ENCODE measurements at places on chromosomes 2 and 18.

DNA sequence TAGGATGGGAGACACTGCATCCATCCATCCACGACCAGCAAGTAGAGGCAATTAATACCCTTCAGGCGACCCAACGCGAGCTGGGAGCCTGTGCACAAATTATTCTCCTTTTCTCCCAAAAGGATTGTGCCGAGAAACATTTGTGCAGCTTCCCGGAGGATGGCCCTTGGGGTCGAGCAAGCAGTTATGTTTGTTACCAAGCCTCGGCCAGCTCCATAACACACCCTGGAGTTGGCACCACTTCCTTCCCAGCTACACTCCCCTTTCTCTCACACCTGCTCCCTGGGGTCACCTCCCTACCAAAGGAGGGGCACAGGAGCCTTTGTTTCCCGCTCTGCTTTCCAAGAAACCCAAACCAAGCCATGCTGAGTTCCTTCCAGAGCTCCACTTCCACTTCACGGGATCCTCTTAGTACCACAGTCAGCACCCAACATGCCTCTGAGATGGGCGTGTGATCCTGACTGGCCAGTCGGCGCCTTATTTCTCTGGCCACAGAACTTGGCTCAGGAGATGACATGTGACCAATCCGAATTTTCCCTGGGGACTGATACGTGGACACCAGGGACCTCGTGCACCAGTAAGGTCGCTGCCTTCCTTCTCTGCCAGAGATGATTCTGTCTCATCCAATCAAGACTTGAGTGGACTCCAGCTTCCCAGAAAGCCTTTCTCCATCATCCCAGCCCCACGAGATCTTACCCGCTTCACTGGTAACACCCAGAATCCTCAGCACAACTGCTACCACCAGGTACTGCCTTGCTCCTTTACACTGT is 28.5 kb downstream of the GPR55 start:
- DNase-seq, result no peak
- no peak overlapping the region for H3K27ac ChIP-seq
- peaks cover 32% of the 10 kb centered on the region for H3K4me1 ChIP-seq
- no peaks in the 10 kb centered on the region for H3K36me3 ChIP-seq
- no peak overlapping the region for H3K4me3 ChIP-seq
- H3K27me3 ChIP-seq, result no peaks in the 10 kb centered on the region

DNA sequence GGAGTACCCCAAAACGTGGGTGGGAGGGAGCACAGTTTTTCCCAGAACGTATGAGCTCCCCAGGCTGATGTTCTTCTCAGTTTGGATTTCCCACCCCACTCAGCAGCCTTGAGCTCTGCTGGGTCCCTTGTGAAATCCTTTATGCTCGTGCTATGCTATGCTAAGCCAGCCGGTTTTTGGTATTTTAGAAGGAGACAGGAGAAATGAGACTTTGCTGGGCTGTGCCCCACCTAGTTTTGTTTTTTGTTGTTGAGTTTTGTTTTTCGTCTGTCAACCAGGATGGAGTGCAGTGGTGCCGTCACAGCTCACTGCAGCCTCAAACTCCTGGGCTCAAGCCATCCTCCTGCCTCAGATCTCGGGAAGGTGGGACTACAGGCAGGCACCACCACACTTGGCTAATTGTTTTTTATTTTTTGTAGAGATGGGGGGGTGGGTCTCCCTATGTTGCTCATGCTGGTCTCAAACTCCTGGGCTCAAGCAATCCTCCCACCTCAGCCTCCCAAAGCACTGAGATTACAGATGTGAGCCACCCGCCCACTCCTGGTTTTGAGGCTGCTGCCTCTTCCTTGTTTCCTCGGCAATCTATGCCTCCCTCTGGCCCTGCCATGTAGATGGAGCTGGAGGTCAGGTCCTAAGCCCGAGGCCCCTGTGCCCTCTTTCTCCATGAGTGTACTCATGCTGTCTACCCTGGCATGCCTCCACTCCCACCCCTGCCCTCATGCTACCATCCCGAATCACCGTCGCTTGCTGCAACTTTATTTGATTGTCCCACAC is 17.5 kb upstream of the MGAT4A start:
- H3K27me3 ChIP-seq, result no peaks in the 10 kb centered on the region
- H3K4me1 ChIP-seq, result no peaks in the 10 kb centered on the region
- no peak overlapping the region for H3K4me3 ChIP-seq
- H3K36me3 ChIP-seq, result no peaks in the 10 kb centered on the region

DNA sequence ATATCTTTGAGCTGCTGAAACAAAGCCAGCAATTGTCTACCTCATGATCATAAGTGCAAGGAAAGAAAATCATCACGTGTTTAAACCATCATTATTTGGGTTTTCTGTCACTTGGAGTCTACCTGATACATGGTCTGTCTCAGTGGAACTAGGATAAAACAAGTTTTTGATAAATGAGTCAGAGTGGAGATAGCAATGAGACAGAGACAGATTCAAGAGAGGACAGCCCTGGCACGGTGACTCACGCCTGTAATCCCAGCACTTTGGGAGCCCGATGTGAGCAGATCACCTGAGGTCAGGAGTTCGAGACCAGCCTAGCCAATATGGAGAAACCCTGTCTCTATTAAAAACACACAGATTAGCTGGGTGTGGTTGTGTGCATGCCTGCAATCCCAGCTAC is 93.8 kb downstream of the PMAIP1 start:
- H3K4me3 ChIP-seq, result no peak overlapping the region
- no peaks in the 10 kb centered on the region for H3K4me1 ChIP-seq
- H3K27ac ChIP-seq, result no peak overlapping the region
- H3K27me3 ChIP-seq, result no peaks in the 10 kb centered on the region

DNA sequence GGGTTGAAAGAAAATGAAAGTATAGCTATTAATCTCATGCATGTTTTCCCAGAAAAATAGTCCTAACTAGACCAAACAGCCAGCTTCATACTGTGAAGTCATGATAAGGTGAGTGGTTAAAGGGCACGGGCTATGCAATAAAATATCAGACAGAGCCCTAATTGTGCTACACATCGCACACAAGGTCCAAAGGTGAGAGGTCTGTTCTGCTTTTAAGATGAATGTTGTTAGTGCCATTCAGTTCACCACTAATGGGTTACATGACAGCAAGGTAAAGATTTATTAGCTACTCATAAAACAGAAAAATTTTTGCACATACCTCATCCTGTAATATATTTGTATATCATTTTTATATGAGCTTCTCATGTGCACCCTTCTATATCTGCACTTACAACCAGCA is 105.0 kb upstream of the STK17B start:
- peak; percentile 65 for DNase-seq
- no peaks in the 10 kb centered on the region for H3K36me3 ChIP-seq
- H3K27ac ChIP-seq, result peak overlapping the region; percentile 91
- peak overlapping the region; percentile 45 for H3K4me3 ChIP-seq
- H3K4me1 ChIP-seq, result peaks cover 39% of the 10 kb centered on the region
- no peaks in the 10 kb centered on the region for H3K27me3 ChIP-seq

- H3K27me3 ChIP-seq, result no peaks in the 10 kb centered on the region
- H3K27ac ChIP-seq, result no peak overlapping the region
- no peaks in the 10 kb centered on the region for H3K4me1 ChIP-seq
- DNase-seq, result no peak
- no peaks in the 10 kb centered on the region for H3K36me3 ChIP-seq
- no peak overlapping the region for H3K4me3 ChIP-seq
Observed at GRCh38 chr2:142222715-142223114, 91.9 kb upstream of the LRP1B start.

GRCh38 chr2:54572636-54573536 is 116.8 kb downstream of the SPTBN1 start:
- no peak overlapping the region for H3K4me3 ChIP-seq
- H3K36me3 ChIP-seq, result no peaks in the 10 kb centered on the region
- peaks cover 12% of the 10 kb centered on the region for H3K4me1 ChIP-seq
- no peak overlapping the region for H3K27ac ChIP-seq
- no peak for DNase-seq

GRCh38 chr2:72572501-72572900 is 253.3 kb downstream of the EXOC6B start:
- H3K4me3 ChIP-seq, result no peak overlapping the region
- H3K4me1 ChIP-seq, result no peaks in the 10 kb centered on the region

DNA sequence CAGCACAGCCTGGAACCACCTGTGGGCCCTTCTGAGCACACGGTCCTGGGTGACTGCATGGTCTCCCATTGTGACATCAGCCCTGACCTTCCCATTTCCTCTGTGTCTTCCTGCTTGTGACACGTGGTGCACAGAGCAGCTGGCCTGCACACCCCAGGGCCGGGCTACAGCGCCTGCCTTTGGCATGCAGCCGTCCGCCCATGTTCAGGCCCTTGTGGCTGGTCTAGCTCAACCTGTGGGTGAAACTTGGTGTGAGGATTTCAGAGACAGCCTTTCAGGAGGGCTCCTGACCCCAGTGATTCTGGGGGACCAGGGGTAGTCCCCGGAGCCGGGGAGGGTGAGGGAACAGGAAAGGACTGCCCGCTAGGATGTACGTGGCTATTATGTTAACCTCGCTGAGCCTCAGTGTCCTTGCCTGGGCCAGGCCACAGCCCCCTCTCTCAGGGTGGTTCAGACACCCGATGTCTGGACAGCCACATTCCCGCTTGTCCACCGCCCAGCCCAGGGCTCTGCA is 284.8 kb upstream of the HS6ST1 start:
- no peak overlapping the region for H3K4me3 ChIP-seq
- H3K27ac ChIP-seq, result no peak overlapping the region
- no peaks in the 10 kb centered on the region for H3K36me3 ChIP-seq
- no peak for DNase-seq

- H3K27me3 ChIP-seq, result no peaks in the 10 kb centered on the region
- no peak for DNase-seq
Observed at GRCh38 chr2:28199995-28200679, 192.5 kb upstream of the FOSL2 start.

GRCh38 chr2:60861736-60862135 is 19.6 kb upstream of the REL start:
- no peak for DNase-seq
- no peaks in the 10 kb centered on the region for H3K27me3 ChIP-seq
- no peak overlapping the region for H3K27ac ChIP-seq
- no peaks in the 10 kb centered on the region for H3K36me3 ChIP-seq
- no peak overlapping the region for H3K4me3 ChIP-seq
- no peaks in the 10 kb centered on the region for H3K4me1 ChIP-seq

- no peaks in the 10 kb centered on the region for H3K27me3 ChIP-seq
- H3K36me3 ChIP-seq, result 0 out of 2 replicates have a peak, but pooled peaks cover 5% of the 10 kb centered on the region
- H3K4me3 ChIP-seq, result no peak overlapping the region
- no peak overlapping the region for H3K27ac ChIP-seq
- peaks cover 79% of the 10 kb centered on the region for H3K4me1 ChIP-seq
- DNase-seq, result no peak
Observed at GRCh38 chr2:43410055-43410604, 183.7 kb upstream of the ZFP36L2 start.

DNA sequence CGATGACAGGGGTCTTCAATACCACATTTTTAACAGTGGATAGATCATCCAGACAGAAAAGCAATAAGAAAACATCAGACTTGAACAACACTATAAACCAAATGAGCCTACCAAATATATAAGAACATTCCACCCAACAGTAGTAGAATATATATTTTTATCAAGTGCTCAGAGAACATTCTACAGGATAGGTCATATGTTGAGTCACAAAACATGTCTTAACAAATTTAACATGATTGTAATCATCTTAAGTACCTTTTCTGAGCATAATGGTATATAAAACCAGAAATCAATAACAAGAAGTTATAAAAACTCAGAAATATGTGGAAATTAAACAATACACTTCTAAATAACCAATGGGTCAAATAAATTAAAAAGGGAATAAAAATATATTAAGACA is 194.0 kb upstream of the CYP26B1 start:
- no peaks in the 10 kb centered on the region for H3K4me1 ChIP-seq
- DNase-seq, result no peak
- no peaks in the 10 kb centered on the region for H3K36me3 ChIP-seq
- no peak overlapping the region for H3K4me3 ChIP-seq
- H3K27me3 ChIP-seq, result no peaks in the 10 kb centered on the region

DNA sequence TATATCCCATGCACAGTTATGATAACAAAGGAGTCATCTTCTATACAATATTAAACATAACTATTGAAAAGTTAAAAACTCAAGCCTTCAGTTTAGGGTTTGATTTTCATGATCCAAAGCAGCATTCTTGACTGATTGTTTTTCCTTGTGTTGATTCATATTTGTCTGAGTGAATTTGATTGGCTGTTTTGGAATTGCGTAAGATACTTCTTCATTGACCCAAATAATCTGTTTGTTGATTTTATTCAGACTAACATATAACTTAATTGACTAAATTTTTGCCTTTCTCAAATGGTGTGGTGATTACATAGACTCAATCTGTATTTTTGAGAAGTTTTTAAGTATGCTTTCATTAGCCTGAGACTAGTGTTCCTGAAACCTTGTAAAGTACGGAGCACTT is 305.7 kb upstream of the TNP1 start:
- H3K4me1 ChIP-seq, result no peaks in the 10 kb centered on the region
- no peaks in the 10 kb centered on the region for H3K27me3 ChIP-seq
- no peaks in the 10 kb centered on the region for H3K36me3 ChIP-seq
- H3K27ac ChIP-seq, result no peak overlapping the region
- no peak for DNase-seq

DNA sequence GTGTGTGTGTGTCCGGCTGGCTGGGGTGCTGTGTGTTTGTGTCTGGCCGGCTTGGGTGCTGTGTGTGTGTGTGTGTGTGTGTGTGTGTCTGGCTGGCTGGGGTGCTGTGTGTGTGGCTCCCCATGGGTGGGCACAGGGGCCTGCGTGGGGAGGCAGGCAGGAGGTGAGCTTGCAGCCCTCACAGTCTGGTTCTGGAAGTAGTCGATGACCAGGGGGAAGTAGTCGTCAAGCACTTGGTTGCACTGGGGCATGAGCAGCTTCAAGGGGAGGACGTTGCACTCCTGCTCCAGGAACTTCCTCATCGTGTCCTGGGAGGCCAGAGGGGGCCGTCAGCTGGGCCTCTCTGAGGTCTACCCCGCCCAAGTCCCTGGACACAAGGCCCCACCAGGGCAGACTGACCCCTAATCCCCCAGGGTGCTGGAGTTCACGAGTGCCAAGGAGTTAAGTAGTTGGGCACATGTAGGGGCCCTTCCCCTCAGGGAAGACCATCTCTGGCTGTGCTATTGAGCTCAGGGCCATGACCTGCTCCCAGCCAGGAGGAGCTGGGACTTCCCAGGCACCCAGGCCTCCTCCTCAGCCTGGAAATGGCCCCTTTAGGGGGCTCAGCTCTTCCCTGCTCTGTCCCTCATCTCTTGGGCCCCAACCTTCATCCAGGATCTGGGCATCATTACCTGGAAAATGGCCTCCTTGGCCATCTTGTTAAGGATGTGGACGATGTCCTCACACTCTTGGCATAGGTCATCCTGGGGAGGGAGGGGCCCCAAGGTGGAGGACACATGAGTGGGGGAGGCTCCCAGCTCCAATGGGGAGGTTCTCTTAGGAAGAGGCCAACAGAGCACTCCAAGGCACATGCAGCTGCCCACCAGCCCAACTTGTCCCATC is 1.3 kb downstream of the SFTPB start:
- H3K4me3 ChIP-seq, result no peak overlapping the region
- H3K4me1 ChIP-seq, result peaks cover 8% of the 10 kb centered on the region
- H3K27ac ChIP-seq, result no peak overlapping the region
- H3K36me3 ChIP-seq, result no peaks in the 10 kb centered on the region
- no peak for DNase-seq
- no peaks in the 10 kb centered on the region for H3K27me3 ChIP-seq

DNA sequence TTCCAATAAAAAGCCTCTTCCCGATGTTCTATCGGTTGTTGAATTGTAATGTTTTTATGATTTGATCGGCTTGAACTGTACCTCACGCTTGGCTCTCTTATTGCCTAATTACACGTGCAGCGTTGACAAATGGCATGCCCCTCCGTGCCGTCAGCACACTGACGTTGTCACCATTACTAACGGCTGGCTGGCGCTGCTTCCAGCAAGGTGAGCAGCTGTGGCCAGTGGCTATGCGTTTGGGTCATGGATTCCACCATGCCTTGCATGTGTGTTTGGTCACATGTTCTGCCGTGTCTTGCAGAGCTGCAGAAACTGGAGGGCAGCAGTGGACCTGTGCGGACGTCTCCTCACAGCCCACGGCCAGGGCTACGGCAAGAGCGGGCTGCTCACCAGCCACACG is 42.1 kb downstream of the TRAPPC12 start:
- H3K27me3 ChIP-seq, result no peaks in the 10 kb centered on the region
- peaks cover 31% of the 10 kb centered on the region for H3K4me1 ChIP-seq
- no peak for DNase-seq
- no peak overlapping the region for H3K4me3 ChIP-seq
